ENCODE measurements at places on chromosomes 1 and 21.
A peak's percentile ranks its signal among the peaks of the same experiment; 100 is the strongest.

- DNase-seq: no peak
Observed at GRCh38 chr1:25867210-25867991, 8.1 kb downstream of the PAQR7 start.

- peak; percentile 88 for DNase-seq
Observed at GRCh38 chr1:12601700-12602658, 16.0 kb downstream of the DHRS3 start.

DNA sequence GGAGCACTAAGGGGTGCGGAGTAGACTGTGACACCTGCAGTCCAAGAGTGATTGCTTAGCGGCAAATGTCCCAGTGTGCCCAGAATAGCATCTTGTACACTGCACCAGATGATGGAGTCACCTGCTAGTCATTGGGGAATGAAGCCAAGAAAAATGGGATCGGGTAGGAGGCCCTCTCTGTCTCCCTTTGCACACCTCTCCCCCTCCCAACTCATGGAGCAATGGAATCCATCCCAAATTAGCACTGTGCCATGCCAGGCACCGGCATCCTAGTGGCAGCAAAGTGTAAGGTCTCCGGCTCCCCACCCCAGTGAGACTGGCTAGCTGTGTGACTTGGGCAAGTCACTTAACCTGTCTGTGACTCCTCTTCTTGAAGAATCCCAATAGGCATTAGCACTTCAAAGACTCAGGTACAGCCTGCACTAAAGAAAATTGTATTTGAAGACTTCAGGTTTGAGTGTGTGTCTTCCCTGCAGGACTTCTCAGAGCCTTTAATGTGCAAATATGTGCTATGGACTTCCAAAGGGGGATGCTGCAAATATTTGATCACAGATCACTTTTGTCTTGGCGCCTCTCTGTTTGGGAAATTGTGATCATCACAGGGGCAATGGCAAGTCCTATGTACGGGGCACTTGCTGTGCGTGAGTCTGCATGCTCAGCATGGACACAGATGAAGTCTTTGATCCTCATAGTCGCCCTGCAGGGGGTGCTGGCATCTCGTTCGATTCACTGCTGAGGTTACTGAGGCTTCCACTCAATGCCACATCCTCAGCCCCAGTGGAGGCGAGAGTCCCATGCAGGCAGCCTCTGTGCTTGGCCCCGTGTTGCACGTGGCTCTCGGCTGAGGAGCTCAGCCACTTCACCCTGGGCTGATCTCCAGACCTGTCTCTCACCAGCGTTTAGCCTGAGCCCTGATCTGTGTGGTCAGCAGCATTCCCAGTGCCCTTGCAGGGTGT is 272.9 kb upstream of the C1orf174 start:
- no peak for DNase-seq

GRCh38 chr1:6275826-6276782 is 15.2 kb upstream of the GPR153 start:
- peak; percentile 85 for DNase-seq

- DNase-seq: no peak
Observed at GRCh38 chr1:231953660-231954059, 327.1 kb downstream of the DISC1 start.

DNA sequence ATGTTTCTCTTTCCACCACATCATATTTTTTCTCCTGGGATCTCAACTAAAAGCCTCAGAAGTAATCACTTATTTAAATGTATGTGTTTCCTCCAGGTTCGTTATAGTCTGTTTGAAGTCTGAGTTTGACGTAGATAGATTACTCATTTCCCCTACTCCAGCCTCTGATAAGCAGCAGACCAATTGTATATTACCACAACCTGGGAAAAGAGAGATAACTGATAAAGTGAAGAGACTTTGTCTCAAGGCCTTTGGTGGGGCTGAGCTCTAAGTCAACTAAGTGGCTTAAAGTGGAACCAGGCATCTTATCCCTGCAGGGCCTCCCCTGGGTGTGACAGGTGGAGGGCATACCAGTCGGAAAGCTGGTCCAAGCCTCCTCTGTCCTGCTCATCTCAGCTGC is 34.9 kb upstream of the CACNA1E start:
- no peak for DNase-seq

DNA sequence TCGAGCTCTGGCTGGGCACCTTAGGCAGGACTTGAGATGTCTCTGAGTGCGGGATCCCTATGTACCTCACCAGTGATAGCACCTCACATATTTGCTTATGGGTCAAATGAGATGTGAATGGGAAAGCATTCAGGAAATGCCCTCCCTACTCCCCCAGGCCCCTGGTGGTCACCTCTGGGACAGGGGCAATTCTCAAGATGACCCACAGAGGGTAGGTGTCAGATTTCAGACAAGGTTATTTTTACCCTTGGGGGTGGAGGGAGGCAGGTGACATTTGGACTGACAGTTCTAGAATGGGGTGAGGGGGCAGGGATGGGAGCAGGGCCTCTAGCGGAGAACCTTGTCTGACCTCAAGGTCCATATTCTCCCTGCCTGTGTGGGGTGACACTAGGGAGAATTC is 27.1 kb downstream of the ACOT11 start:
- DNase-seq: no peak

DNA sequence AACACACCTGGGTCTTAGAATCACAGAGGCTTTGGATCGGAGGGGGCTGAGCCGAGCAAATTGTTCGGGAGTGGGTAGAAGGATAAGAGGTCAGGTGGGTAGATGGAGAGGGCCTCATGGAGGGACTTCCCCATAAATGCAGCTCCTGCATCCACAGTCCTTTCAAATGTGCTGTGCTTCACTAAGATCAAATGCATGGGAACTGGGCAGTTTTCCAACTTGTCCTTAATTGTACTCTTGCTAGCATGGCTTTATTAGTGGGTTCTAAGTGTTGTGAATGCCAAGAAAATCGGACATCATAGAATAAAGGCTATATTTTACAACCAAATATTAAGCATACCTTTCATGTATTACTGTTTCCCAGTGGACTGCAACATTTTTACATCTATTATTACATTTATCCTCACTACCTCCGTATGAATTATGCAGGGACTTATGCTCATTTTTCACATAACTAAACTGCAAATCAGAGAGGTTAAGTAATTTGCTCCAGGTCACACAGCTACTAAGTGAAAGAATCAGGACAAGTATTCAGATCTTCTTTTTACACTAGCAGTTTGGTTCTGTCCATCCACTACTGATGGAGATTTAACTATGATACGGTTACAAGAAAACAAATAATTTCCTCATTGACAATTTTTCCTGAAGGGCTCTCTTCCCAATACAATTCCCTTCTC is 174.5 kb upstream of the RUNX1 start:
- DNase-seq: no peak

DNA sequence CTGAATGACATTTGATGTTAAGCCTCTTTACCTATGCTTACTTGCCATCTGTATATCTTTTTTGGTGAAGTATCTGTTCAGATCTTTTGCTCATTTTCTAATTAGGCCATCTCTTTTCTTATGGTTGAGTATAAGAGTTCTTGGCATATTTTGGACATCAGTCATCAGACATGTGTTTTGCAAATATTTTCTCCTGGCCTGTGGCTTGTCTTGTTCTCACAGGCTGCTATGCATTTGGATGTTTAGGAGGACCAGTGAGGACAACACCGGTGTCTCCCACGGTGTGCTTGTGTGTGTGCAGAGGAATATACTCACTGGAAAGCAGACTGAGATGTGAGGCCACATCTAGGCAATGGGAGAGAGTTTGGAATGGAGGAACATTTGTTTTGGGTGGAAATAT is 87.1 kb upstream of the LYST start:
- DNase-seq: peak; percentile 92

DNA sequence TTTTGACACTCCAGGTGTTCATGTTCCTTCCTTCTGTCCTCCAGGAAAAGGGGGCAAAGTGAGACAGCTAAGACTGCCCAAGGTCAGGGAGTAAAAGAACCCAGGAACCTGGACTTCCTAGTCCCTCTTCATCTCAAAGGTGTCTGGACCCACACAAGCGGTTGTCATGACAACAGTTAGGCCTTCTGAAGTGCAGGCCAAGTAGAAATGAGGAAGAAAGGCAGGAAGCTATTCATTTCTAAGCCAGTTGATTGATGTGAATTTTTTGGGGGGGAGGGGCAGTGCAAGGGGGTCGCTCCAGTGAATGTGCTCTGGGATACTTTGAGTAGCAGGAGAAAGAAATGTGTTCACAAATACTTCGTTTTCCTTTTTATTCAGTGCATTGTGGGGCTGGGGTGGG is 114.3 kb downstream of the NAV1 start:
- no peak for DNase-seq

DNA sequence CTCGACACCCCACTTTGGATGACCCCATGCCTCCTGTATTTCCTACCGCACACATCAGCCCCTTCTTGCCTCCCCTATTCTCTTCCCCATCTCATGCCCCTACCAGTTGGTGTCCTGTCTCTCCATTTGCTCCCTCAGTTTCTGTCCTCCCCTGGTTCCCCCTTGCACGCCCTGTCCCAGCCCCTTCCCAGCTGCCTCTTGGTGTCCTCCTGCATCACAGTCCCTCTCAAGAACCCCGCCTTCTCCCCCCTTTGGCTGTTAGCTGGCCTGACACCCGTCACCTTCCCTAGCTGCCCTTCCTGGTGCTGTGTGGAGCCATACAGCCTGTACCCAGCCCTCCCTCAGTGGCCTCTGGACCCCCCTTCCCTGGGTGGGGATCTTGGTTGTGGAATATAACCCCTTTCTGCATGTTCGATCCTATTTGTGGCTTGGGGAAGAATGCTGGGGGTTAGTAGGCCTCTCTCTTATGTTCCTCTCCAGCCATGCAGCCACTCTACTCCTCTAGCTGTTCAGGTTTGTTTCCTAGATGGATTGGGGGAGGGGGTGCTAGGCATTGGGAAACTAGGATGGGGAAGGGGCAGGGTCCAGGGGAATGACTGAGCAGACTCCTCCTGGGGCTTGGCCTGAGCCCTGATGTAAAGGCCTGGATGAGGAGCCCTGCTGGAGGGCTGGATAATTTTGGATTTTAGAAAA is 41.4 kb upstream of the NFASC start:
- DNase-seq: no peak

GRCh38 chr1:225631021-225631663 is 21.8 kb downstream of the ENAH start:
- DNase-seq: no peak

GRCh38 chr1:205594846-205595245 is 37.0 kb downstream of the ELK4 start:
- DNase-seq: no peak

- DNase-seq: no peak
Observed at GRCh38 chr21:15421441-15421881, 308.3 kb upstream of the USP25 start.

- peak; percentile 25 for DNase-seq
Observed at GRCh38 chr21:29434081-29434480, 135.4 kb downstream of the BACH1 start.

DNA sequence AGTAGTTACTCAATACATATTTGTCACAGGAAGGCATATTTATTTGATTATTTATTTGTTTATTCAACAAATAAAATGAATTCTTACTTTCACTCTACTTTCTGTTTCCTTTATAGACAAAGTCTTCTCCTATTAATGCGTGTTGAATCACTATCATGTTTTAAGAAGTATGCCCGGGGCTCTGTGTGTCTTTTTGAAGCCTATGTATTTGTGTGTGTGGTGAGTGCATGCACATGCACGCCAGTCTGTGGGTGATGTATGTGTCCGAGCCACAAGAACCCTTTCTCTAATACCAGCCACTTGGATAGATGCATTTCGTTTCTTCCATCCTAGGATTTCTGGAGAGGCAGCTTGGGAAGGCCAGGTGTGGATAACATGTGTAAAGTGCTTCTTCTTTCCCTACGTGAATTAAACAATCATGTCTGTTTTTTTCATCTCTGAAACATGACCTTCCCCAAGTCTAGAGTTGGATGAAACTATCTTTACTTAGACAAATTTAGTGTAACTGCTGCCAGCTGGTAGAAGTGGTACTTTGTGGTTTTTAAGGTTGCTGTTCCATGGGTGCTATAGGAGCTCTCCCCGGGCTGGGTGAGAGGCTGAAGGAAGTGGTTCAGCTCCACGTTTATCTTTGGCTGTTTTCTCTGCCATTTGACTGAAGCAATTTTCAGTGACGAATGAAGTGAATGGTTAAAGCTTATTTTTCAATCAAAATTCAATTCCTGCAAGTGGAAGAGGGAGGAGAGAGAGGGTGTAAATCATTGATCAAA is 46.8 kb upstream of the PPM1J start:
- no peak for DNase-seq

- DNase-seq: no peak
Observed at GRCh38 chr21:35106246-35106835, 57.2 kb upstream of the RUNX1 start.

DNA sequence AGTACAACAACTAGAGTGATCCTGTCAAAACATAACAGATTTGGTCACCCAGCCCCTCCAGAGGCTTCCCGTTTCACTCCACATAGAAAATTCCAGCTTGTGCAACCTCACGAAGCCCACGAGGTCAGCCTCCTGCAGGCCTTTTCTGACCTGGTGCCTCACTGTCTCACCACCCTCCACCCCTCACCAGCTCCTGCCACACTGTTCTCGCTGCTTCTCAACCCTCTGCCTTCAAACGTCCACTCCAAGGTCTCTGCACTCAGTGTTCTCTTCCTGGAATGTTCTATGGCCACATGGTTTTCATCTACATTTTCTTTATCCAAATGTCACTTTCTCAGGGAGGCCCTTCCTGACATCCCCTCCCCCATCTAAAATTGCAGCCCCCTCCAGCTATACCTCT is 178.9 kb downstream of the DHRS3 start:
- DNase-seq: peak; percentile 69

DNA sequence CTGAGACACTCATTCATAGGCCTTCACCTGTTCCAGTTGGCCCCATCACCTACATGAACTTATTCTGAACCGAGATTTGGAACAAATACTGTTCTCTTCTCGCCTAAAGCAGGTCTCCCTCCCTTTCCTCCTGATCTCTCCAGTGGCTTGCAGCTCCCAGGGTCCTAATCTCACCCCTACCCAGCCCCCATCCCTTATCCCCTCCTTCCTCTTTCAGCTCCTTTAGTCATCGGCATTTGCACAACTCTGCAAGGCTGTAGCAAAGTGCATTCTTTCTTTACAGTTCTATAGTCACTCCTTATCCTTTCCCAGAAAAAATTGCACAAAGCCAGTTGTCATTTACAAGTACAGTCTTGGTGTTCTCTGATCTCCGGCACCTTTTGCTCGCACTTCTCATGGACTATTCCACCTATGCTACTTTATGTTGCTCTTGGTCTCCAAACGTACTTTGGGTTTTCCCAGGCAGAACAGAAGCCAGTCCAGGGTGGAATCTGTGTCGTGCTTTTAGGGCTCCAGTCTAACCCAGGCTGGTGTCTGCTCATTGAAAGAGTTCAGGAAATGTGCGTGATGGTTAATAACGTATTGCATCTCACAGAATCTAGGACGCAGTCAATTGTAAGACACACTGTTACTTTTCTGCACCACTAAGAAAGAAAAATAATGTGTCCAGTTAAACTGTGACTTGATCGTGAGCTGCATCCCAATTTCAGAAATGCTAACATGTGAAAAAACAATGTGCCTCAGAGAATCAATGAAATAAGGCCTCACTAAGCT is 965 bp downstream of the ABCA4 start:
- peak; percentile 58 for DNase-seq

- no peak for DNase-seq
Observed at GRCh38 chr21:22993144-22993543, 1994.9 kb downstream of the NCAM2 start.

DNA sequence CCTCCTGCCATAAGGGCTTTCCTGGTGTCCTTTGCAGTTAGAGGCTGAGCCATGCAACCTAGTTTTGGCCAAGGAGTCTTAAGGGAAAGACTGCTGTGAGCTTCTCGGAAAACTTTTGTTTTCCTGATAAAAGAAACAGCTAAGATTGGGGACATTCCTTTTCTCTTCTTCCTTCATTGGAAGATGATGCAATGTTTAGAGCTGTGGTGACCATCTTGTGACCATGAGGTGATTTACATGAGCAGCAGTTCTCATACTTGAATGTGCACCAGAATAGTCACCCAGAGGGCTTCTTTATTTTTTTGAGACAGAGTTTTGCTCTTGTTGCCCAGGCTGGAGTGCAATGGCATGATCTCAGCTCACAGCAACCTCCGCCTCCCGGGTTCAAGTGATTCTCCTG is 20.4 kb upstream of the SMAP2 start:
- DNase-seq: no peak

Data from amniotic epithelial cell (primary cell).